ENCODE measurements at places on chromosomes 1 and 21.

DNA sequence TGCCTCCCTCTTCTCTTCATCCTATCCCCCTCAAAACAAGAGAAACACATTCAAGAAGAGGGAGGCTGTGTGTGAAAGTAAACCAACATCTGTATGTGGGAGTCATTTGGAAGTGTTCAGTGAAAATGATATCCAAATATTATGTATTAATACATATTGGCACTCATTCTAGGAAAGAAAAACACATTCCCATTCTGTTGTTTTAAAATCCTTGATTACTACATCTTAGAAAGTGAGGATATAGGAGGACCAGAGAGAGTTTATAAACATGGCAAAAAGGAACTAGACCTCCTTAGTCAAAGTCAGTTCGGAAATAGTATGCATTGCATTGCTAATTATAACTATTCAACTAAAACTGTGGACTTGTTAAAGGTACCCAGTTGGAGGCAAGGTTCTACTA is 786.6 kb downstream of the ADGRL2 start:
- no peak for DNase-seq

GRCh38 chr1:97654876-97655585 is 265.8 kb downstream of the DPYD start:
- peak; percentile 14 for DNase-seq

DNA sequence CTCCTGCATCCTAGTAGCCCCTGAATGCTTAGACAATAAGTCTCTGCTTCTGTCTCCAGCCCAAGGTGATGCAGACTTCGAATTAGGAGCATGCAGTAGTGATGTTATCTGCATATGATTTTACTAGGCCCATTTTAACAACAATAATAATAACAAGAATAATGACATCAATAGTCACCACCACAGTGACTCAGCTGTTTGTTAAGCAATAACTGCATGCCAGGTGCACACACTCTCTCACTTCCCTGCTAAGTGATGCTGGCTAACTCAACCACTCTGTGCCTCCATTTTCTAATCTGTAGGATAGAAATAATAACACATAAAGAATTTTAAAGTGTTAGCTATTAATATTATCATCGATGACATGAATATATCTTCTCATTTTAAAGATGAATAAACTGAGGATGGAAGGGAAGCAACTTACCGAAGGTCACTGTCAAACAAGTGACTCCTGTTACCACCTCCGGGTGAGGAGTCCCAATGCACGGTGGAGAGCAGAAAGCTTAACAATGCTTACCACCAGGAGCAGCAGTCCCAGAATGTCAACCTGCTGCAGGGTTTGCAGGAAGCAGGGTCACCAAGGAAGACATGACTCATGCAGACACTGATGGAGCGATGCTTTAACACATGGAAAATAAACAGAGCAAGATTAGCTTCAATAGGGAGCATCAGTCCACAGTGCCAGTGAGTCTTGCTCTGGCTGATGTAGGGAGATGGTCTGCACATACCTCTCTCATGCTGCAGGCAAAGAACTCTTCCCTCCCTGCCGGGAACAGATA is 290.2 kb downstream of the SPATA17 start:
- DNase-seq: no peak

DNA sequence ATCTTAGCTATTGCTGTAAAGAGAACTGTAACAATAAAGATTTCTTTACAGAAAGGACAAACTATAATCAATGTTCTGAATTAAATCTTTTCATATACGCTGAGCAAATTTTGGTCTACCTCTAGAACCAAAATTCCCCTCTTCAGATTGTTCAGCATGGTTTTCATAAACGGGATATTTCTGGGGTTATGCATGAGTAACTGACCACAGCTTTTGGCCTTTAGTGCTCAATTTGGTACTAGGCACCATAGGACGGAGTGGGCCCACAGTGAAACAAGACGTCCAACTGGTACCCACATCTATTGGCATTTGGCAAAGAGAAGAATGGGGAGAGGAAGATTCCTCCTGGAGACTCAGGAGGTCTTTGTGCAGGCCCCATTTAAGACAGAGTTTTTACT is 184.5 kb downstream of the TGFBR3 start:
- DNase-seq: no peak

DNA sequence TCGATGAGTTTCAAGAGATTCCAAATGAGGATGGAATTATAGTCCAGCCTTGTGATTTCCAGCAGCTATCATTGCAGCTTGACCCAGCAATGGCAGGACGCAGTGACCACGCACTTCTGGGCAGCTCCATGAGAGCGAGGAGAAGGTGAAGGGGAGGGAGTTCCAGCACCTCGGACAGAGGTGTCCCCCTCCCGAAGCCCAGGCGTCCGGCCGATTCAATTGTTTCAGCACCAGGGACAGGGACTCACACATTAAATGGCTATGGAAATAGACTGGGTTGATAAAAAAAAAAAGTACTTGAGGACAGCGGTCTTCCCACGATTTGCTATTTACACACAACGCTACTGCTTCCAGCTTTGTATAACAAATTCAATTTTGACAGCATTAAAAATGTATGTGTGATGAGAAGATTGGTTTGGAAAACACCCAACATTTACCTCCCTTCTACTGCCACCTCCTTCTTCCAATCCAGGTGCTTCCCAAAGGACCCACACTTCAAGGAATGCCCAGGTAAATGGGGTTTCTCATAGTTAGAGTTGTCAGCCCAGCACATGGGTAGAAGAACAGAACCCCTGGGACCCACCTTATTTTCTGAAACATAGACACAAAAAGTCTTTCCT is 71.8 kb downstream of the DISP3 start:
- peak; percentile 51 for DNase-seq

DNA sequence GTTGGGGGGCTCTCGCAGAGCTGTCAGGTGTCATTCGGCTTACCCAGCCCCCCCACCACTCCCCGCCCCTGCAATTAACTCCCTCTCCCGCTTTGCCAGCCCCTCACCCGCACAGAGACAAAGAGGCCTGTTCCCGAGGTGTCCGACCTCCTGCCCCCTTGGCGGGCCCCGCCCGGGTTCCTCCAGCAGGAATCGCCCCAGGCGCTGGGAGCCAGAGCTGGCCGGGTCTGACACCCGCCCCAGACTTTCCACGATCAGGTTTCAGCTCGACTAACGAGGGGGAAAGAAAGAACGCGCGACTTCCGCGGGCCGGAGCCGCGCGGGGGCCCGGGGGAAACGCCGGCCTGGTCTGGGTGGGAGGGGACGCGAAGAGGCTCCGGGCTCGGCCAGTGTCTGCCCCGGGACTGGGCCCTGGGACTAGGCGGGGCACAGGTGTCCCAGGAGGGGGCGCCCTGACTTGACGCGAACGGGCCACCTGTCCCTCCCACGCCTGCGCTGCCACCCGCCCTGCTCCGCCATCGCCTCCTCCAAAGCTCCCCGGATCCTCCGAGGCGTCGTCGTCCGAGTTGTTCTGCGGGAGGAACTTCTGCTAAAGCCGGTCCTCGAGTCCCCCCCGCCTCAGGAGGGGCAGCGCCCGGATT is 36.4 kb upstream of the HHAT start:
- no peak for DNase-seq

GRCh38 chr1:2528016-2528415 is 1.6 kb upstream of the PANK4 start:
- no peak for DNase-seq

GRCh38 chr1:198677871-198678270 is 39.0 kb downstream of the PTPRC start:
- no peak for DNase-seq

GRCh38 chr1:33180911-33181890 is 642 bp downstream of the TRIM62 start:
- peak; percentile 70 for DNase-seq

- no peak for DNase-seq
Measured at GRCh38 chr1:95512925-95513324, 278.9 kb downstream of the RWDD3 start.

GRCh38 chr1:178531887-178532286 is 19.0 kb downstream of the TEX35 start:
- DNase-seq: no peak

DNA sequence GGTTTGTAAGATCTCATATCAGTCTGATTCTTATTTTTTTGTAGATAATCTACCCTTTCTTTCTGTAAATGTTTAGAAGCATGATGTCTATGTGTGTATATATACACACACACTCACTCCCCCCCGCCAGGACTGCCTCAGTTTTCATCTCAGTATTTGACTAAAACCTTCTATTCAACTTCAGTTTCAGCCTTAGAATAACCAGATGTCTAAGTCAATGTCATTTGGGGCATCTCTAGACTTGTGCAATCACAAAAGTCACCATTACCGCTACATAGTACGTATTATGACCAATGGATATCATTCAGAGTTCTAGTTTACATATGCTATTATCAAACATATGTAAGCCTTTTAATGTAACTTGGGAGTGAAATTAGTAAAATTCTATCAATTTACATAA is 53.3 kb upstream of the BOLA1 start:
- DNase-seq: no peak

GRCh38 chr1:179925302-179925701 is 29.3 kb upstream of the CEP350 start:
- DNase-seq: no peak

DNA sequence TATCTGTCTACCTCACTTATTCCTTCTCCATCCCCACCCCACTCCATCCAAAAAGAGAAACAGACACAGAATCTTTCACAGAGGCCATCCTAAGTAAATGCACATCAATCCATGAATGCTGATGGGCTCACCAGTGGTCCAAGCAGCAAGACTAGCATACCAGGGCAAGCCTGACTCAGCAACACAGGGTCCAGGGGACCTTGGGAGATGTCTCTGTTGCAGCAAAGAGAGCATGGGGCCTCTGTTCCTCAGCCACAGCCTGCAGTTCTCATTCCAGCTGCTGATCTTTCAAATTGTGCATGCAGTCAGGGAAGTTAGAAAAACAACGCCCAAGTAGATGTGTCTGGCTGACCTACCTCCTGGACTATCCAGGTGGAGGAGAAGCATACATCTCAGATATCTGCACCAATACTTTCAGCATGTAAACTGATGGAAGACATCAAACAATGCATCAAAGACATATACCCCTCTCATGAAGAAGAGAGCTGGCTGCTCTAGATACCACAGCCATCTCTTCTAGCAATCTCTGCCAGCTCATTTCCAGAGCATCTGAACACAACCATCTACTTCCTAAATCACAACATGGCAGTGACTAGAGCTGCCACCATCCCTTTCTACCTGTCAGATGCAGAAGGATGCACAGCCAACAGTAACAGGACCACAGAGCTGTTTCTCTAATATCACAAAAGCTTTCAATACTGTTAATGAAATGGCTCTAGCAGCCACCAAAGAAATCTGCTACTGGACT is 54.5 kb downstream of the CD34 start:
- no peak for DNase-seq

- no peak for DNase-seq
Measured at GRCh38 chr1:231508941-231509340, 19.5 kb upstream of the TSNAX start.

DNA sequence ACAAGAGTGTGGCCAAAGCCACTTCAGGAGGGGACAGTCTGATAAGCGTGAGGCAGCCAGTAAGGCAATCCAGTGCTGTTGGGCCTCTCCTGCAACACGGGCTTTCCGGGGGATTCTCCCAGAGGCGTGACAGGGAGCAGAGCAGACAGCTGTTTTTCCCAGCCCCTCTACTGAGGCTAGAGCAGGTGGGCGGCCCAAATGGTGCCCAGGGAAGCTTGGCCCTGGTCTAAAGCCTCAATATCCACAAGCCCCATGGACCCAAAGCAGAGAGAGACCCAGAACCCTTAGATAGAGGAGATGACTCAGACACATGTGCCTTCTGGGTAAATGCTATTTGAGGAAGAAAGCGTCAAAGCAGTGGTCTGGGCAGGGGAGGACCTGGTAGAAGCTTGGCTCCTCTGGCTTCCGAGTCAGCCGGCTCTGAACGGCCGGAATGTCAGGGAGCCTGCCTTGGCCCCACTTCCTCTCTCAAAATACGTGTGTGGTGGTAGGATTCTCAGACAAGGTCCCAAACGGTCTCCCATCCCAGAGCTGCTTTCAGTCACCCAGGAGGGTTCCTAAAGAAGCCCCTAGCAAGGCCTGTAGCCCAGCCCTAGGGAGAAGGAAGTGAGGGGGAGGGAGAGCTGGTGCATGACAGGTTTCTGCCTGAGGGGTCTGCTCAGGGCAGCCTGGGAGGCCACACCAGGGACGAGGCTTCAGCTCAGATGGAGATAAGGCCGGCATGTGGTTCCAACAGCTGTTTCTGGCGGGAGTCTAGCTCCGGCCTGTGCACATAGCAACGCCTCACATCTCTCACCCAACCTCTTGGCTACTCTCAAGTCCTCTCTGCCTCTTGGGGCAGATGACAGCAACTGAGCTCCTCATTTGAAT is 28.8 kb downstream of the PIK3C2B start:
- peak; percentile 68 for DNase-seq

GRCh38 chr1:222820171-222820712 is 5.4 kb downstream of the DISP1 start:
- DNase-seq: no peak

DNA sequence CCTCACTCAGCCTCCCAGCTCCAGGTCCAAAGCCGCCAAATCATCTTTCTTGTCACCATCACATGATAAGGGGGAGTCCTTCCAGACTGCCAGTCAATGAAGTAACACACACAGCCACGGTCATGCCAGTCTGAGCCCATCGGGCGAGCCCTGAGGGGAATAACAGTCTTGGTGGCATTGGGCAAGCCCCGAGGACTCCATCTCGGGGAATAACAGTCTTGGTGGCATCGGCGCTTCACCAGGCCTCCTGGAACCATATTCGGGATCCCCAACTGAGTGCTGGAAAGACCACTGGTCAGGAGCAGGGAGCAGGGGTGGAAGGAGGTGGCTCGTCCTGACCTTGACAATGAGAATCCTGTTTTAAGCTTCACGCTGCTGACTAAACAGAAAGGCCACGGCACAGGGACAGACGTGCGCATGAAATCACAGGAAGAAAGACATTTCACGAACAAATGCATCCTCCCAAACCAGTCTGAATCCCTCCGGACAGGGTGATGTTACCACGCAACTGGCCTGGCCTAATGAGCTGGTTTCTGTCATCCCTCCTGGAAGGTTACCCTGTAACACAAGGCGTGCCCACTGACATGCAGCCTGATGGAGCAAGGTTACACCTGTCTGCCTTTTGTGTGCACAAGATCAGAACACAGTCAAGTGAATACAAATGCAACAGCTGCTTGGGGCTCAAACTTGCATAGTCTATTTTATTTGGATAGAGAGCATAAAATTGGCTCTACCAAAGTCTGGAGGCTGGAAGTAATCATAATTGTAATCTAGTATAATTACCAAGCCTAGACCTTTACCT is 517.4 kb downstream of the KIF26B start:
- DNase-seq: no peak

DNA sequence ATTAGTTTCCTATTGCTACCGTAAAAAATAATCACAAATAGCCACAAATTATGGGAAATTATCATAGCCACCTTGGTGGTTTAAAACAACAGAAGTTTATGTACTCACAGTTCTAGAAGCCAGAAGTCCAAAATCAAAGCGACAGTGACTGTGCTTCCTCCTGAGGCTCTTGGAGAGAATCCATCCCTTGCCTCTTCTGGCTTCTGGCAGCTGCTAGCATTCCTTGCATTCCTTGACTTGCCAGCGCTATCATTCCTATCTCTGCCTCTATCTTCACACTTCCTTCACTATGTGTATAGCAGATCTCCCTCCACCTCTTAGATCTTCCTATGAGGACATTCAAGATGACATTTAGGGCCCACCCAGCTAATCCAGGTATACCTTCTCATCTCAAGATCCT is 180.1 kb upstream of the USP25 start:
- no peak for DNase-seq
